ENCODE measurements at places on chromosomes 1 and 21.

DNA sequence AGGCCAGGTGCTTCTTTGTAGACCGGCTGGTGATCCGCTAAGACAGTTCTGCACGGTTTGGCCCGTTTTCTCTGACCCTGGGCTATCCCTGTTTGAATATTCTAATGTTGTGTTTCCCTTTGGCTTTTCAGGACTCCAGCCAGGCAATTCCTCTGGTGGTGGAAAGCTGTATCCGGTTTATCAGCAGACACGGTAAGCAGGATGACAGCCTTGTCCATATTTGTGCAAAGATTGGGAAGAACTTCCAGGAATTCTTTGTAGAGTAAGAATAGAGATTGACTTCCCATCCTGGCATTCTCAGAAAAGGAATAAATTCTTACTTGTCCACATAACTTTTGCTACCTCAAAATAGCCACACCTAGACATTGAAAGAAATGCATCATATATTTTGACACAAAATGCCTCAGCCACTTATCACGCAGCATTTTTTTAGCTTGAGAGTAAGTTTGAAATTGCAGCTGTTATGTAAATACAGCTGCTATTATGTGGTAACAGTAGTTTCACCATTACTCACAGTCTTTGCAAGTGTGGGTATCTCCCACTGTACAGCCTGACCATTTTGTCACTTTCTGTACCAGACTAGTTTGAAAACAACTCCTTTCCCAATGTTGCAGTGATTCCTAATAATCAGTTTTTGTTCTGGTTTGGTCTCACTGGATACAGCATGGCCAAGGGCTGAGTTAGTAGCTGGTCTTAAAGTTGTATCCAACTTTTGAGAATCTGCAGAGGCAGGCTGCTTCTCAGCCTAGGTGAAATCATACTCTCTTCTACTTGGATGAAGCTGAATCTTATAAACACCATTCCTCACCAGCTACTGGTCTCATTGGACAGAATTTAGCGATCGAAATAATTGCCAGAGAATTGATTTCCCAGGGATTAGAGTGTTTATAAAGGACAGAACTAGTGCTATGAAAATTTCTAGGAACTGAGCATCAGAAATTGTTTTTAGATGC, 40.0 kb upstream of the IKBKE start:
- no peak for DNase-seq

DNA sequence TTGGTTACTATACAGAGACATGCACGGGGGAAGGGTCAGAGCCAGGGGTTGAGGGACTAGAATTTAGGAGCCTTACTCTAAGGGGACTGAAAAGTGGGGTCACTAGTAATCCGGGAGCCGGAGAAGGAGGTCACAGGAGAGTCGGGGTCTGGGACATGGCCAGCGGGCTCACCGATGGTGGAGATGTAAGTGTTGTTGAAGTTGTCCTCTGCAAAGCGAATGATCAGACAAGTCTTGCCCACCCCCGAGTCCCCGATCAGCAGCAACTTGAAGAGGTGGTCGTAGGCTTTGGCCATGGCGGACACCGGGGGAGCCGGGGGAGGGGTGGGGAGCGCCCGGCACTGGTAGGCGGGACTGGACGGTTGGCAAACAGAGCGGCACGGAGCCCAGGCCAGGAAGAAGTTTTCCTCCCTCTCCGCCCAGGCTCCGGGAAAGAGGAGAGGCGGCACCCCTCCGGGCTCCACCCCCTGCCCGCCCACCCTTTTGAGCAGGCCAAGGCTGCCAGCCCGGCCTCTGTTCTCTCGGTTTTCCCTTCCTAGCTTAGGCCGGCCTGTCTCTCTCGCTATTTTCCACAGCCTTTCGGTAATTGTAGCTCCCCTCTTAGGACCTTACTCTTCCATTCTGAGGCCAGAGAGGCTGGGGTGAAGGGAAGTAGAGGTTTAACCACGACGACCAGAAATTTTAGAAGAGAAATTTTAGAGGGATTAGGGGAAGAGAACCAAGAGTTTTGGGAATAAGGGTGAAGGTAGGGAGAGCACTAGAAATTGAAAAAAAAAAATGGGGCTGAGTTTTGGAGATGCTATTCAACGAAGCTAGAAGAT, at the start of gene RAB13:
TSS of gene RAB13 (minus strand) at position 399 of the 821 bp plus-strand sequence. CDS start at position 296, 103 bp downstream.
- DNase-seq, result no peak

GRCh38 chr1:246773213-246773641, 49.0 kb downstream of the SCCPDH start:
- DNase-seq, result no peak

DNA sequence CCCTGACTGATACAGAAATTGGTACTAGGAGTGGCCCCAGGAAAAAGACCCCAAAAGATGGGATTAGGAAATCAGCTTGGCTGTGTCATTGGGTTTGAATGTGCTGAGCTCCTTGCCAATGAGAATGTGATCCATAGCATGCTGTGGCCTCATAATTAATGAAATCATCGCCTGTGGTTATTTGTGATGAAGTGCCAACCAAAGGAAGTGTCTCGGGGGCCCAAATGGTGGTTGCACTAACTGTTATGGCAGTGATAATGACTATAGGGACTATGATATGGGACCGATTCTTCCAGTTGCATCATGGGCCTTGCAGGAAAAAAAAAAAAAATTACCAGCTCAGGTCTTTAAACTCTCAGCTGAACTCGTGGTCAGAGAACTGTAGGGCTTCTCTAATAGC, 15.4 kb upstream of the ZDHHC18 start:
- DNase-seq, result no peak

DNA sequence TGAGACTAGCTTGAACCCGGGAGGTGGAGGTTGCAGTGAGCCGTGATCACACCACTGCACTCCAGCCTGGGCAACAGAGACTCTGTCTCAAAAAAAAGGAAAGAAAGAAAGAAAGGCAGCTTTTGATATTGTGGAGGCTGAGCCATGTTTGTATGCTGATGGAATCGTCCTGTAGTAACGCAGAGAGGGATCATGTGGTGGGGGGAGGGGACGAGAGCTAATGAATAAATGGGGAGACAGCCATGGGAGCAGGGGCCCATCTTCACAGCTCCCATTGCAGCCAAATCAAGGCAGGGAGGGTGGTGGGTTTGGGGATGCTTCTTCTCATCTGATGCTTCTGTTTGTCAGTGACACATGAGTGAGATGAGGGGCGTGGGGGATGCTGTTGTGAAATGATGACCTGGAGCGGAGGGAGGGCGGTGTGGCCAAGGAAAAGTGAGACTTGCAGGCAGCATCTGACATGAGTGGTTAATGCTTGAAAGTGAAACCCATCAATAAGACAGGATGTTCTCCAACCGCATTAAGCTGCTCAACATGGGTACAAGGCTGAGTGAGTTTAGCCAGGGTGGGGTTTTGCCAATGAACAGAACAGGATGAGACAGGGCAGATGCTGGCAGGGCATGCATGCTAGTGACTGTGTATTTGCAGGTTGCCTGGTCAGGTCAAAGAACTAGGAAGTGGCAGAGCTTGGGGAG, 16.7 kb downstream of the SPATA21 start:
- DNase-seq, result peak; percentile 20

GRCh38 chr1:119778359-119778758, 9.7 kb upstream of the HMGCS2 start:
- no peak for DNase-seq

DNA sequence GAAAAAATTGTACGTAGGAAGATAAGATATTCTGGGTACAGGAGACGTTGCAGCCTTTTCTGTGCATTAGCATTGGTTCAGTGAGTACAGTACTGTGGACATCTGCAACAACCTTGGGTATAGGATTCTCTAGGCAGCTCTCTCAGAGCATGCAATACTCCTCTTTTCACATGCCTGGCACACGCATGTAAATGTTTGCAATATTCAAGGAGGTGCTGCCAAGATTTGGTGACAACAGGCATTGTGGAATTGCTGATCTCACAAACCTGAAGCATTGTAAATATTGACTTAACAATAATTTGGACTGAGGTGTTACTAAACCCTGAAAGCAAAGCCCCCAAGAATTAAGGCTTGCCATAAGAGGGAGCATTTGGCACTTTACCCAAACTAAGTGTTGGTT, 126.8 kb downstream of the GRIK1 start:
- DNase-seq, result no peak

GRCh38 chr1:194420706-194421105, 1234.3 kb upstream of the B3GALT2 start:
- DNase-seq, result no peak

DNA sequence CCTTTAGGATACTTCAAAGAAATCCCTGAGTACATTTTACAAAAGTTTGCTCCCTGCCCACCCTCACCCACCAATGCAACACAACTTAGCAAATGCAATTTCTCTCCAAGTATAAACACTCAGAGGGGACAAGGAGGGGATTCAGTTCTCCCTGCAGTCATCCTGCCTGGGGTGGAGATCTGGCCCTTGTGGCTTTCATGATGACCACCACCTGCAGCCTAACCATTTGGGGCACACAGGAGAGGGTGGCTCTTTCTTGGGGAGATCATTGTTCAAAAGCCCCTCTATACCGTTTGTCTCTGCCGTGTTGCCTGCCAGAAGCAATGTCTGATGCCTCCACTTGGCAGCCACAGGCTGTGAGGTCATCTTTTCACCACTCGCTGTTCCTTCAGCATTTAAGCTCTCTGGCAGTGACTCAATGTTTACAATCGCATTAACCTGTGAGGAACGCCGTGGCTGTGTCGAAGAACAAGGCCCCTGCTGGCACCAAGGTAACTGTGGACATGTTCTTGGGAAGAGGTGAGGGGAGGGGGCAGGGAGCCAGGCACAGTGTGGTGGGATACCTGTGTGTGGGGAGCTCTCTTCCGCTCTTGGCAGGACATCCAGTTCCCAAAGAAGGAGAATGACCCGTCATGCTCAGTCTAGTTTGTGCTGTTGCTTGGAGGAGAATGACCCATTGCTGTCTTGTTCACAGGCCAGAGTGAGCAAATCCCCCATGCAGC, 103.9 kb upstream of the DUSP10 start:
- DNase-seq, result no peak

DNA sequence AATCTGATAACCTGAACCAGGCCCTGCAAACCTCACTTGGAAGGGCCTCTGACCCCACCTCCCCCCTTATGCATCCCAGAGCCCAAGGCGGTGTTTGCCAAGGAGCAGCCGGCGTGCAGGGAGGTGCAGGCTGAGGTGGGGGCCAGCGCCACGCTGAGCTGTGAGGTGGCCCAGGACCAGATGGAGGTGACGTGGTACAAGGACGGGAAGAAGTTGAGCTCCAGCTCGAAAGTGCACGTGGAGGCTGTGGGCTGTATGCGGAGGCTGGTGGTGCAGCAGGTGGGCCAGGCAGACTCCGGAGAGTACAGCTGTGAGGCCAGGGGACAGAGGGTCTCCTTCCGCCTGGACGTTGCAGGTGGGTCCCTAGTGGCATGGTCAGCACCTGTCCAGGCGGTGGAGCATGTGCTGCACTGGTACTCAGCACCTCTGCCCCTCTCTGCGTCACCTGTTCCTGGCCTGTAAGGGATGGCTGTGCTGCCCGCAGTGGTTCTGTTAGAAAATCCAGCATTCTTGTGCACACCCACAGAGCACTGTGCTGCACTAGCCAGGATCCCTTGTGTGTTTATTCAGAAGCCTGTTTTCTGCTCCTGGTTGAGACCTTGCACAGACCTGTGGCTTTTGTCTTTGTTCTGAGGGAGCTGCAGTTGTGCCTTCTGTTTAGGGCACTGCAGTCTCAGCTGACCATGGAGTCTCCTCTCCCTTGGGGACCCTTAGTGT, 11.6 kb downstream of the OBSCN start:
- DNase-seq, result no peak

GRCh38 chr1:204065986-204066300, 7.0 kb upstream of the SOX13 start:
- DNase-seq, result no peak

DNA sequence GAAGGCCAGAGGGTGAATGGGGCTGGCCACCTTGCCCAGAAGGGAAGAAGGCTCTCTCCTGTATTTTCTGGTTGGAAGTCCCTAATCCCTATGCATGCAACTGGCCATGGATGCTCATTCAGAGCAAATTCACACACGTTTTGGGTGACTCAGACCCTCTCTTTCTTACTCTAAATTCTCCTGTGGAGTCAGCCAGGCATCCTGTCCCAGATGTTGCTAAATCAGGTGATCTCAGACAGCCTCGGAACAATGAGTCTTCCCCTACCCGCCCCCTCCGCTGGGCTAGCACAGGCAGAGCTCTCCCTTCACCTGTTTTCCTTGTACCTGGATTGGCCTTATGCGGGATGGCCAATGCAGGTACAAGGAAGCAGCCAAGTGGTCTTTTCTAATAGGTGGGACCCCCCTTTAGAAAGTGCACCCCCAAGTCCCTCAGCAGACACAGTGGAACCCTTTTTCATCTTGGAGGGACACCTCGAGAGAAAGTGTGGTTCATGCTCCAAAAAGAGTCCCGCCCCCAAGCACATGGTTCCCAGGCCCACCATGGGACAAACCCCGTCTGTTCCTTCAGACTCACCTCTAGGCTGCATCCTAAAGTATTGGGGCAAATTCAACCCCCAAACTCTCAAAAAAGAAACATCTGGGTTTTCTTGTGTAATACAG, 8.6 kb downstream of the S100A6 start:
- no peak for DNase-seq

GRCh38 chr1:57926025-57926552, 502.2 kb upstream of the DAB1 start:
- DNase-seq, result no peak

GRCh38 chr1:46554597-46555381, 3.3 kb upstream of the KNCN start:
- DNase-seq, result no peak

DNA sequence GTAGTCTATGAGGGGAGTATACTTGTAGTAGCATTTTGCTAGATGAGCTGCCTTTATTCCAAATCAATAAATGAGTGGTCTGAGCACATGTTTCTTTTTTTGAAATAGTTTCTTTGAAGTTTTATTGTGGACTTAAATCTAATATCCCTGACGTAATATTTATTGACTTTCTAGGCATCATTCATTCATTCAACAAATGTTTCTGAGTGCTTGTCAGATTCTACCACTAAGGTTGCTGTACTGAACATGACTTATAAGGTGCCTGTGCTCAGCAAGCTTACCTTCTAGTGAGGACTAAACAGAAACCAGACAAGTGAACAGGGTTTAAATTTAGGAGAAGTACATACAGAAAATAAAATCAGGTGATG, 68.4 kb downstream of the POU2F1 start:
- no peak for DNase-seq

DNA sequence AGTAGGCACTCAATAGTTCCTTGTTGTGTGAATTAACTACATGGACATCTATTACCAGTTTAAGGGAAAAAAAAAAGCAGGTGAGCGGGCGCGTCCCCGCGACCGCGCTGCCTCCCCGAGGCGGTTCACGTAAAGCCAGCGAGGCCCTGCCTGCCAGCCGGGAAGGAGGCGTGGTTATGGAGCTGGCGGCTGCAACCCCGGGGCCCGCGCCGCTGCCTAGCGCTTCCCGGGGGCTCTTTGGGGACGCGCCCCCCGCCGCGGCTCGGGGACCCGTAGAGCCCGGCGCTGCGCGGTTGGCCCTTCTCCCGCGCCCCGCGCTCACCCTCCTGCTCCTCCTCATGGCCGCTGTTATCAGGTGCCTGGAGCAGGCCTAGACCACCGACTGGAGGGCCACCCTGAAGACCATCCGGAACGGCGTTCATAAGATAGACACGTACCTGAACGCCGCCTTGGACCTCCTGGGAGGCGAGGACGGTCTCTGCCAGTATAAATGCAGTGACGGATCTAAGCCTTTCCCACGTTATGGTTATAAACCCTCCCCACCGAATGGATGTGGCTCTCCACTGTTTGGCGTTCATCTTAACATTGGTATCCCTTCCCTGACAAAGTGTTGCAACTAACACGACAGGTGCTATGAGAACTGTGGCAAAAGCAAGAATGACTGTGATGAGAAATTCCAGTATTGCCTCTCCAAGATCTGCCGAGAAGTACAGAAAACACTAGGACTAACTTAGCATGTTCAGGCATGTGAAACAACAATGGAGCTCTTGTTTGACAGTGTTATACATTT, 2.6 kb upstream of the CC2D1B start:
- peak; percentile 45 for DNase-seq

- DNase-seq, result no peak
These were observed 8.7 kb upstream of the COX20 start for GRCh38 chr1:244826712-244827111.

- DNase-seq, result no peak
These were observed 7.3 kb upstream of the PIGV start for GRCh38 chr1:26780344-26780957.
